Glutamatergic neuron (in vitro differentiated cells): ENCODE measurements at places on chromosomes 6 and 20. TPM values are rescaled to one million over a fixed set of nuclear protein-coding genes. Genes with fewer than 3 reads are reported as not detected.

TRIM31 gene
- total RNA-seq: not detected

SAMD10 gene
- 3.1 TPM for total RNA-seq

NRN1 gene
- total RNA-seq: 48.5 TPM

NKAPL gene
- total RNA-seq: 0.69 TPM

HLA-DOA gene
- total RNA-seq: 0.69 TPM

GRCh38 chr20:24834310-24834709 is 114.8 kb upstream of the CST7 start:
- DNase-seq: no peak
- no peaks in the 10 kb centered on the region for H3K36me3 ChIP-seq
- no peak overlapping the region for H3K27ac ChIP-seq
- no peaks in the 10 kb centered on the region for H3K4me1 ChIP-seq
- no peak overlapping the region for H3K4me3 ChIP-seq

DNA sequence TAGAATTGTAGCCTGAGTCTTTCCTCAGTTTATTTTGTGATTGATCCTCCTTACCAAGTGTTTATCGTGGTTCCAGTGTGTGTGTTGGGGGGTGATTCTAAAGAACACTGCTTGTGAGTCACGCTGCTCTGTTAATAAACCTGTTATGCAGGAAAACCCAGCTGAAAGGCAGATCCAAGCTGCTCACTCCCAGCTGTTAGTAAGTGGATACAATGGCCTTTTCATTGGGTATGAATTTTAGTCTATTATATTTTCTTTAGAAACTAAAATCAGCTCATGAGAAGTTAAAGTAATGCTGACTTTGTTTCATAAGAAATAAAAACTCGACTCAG is 12.2 kb upstream of the DSTN start:
- H3K27ac ChIP-seq: no peak overlapping the region
- H3K27me3 ChIP-seq: no peaks in the 10 kb centered on the region
- H3K4me3 ChIP-seq: no peak overlapping the region

- peaks cover 16% of the 10 kb centered on the region for H3K4me1 ChIP-seq
- H3K27me3 ChIP-seq: no peaks in the 10 kb centered on the region
- no peak overlapping the region for H3K27ac ChIP-seq
- no peak overlapping the region for H3K4me3 ChIP-seq
These were observed 9.9 kb downstream of the SERAC1 start for GRCh38 chr6:158158123-158158522.

DNA sequence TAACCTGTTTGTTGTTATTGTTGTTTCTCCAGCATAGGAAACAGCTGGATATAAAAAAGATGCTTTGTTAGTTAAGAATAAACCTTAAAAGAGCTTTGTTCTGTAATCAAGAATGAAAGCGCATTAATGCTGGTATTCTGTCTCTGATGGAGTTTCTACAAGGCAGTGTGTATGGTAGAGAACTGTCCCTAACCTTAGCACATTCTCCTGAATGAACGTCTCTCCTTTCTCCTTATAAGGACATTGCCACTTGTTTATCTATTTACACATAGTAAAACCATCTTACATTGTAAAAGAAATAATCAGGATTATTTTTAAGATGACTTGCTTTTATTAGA is 33.8 kb upstream of the LCA5 start:
- peaks cover 11% of the 10 kb centered on the region for H3K4me1 ChIP-seq
- H3K36me3 ChIP-seq: no peaks in the 10 kb centered on the region
- DNase-seq: no peak
- H3K27ac ChIP-seq: no peak overlapping the region
- H3K27me3 ChIP-seq: no peaks in the 10 kb centered on the region

GRCh38 chr6:42009844-42010184 is 40.5 kb upstream of the TAF8 start:
- no peak overlapping the region for H3K4me3 ChIP-seq
- no peak for DNase-seq
- no peak overlapping the region for H3K27ac ChIP-seq
- peaks cover 5% of the 10 kb centered on the region for H3K27me3 ChIP-seq
- peaks cover 7% of the 10 kb centered on the region for H3K4me1 ChIP-seq
